ENCODE measurements at places on chromosomes 11 and 22.

- H3K36me3 ChIP-seq: no peaks in the 10 kb centered on the region
- H3K4me3 ChIP-seq: no peak overlapping the region
- no peak overlapping the region for H3K27ac ChIP-seq
- no peak for DNase-seq
- no peaks in the 10 kb centered on the region for H3K4me1 ChIP-seq
Observed at GRCh38 chr22:49370627-49371301, 456.9 kb downstream of the BRD1 start.

- H3K4me1 ChIP-seq: no peaks in the 10 kb centered on the region
- no peak overlapping the region for H3K27ac ChIP-seq
Observed at GRCh38 chr11:95999711-96000406, 76.0 kb upstream of the MTMR2 start.

DNA sequence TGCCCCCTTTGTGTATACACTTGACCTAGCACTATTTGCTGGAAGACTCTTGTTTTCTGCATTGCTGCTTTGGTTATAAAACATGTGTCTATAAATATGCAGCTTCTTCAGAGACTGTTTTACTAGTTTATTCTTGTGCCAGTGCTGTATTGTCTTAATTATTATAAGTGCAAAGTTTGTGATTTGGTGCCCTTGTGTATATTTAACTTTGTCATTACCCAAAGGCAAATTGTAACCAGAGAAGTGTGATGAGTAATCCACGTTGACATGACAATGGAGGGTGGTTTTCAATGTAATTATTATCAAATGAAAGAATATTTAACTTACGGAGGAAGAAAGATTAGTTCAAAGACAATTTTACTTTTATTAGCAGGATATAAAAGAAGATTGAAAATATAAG is 75.0 kb upstream of the PRODH start:
- DNase-seq: no peak
- H3K4me3 ChIP-seq: no peak overlapping the region
- H3K27me3 ChIP-seq: peaks cover 19% of the 10 kb centered on the region
- H3K36me3 ChIP-seq: no peaks in the 10 kb centered on the region
- no peak overlapping the region for H3K27ac ChIP-seq

DNA sequence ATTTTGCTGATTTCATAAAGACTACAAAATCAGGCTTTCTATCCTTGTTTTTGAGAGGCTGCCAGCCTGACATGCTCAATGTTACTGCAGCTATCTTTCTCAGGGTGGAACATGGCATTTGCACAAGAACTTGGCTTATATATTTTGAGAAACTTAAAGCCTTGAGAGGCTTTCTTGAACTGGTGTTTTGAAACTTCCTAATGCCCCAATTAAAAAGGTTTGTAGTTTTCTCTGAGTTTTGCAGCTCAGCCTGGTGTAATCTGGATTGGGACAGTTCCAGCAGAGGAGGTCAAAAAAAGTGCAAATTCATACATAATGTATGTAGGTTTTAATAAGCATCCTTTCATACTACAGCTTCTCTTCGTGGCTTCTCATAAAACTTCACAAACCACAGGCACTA is 223.4 kb downstream of the FAM76B start:
- H3K27me3 ChIP-seq: peaks cover 1% of the 10 kb centered on the region
- no peak overlapping the region for H3K27ac ChIP-seq
- H3K36me3 ChIP-seq: no peaks in the 10 kb centered on the region
- no peaks in the 10 kb centered on the region for H3K4me1 ChIP-seq

- H3K36me3 ChIP-seq: no peaks in the 10 kb centered on the region
- no peaks in the 10 kb centered on the region for H3K27me3 ChIP-seq
- H3K27ac ChIP-seq: no peak overlapping the region
- no peak for DNase-seq
- H3K4me3 ChIP-seq: no peak overlapping the region
Observed at GRCh38 chr22:29609139-29609538, 5.7 kb downstream of the NF2 start.

GRCh38 chr11:16807306-16807705 is 68.9 kb downstream of the C11orf58 start:
- H3K4me3 ChIP-seq: no peak overlapping the region
- no peak overlapping the region for H3K27ac ChIP-seq
- no peaks in the 10 kb centered on the region for H3K27me3 ChIP-seq
- no peaks in the 10 kb centered on the region for H3K4me1 ChIP-seq

DNA sequence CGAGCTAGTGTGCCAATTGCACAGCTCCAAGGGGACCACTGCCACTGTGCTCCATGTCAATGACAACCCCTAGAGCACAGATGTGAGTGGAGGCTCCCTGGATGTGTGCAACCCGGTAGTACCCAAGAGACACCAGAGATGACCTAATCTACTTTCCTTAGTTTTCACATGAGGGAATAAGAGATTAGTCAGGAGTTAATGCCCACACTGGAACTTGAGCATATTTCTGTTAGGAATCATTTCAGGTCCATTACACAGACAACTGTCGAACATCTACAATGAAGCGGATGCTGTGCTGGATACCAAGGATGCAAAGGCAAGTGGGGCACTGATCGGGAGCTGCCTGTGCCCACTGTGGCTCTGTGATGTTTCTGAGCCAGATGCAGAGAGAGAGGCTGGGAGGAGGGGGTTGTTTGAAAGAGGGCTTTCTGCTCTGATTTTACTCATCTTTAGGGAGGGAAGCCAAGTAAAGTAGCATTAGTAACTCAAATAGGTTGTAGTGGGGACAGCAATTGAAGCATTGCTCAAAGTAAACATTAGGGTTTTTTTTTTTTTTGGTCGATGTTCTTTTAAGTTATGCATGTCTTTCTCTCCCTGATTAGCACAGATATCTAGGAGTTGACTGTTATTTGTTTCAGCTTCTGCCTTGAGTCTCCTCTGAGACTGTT is 82.5 kb upstream of the SORL1-AS1 start:
- H3K4me3 ChIP-seq: no peak overlapping the region
- H3K4me1 ChIP-seq: peaks cover 36% of the 10 kb centered on the region
- H3K27me3 ChIP-seq: no peaks in the 10 kb centered on the region
- no peak for DNase-seq
- H3K27ac ChIP-seq: no peak overlapping the region

- H3K4me1 ChIP-seq: peaks cover 12% of the 10 kb centered on the region
- H3K36me3 ChIP-seq: peaks cover 39% of the 10 kb centered on the region
- DNase-seq: no peak
Observed at GRCh38 chr22:24134090-24134846, 47.0 kb upstream of the SUSD2 start.

Data from activated B cell treated with CpG ODN at 0.5 μM for 24 hours (primary cell).